ENCODE measurements at places on chromosomes 1 and 21.

- no peak for DNase-seq
Observed at GRCh38 chr1:26477446-26478152, 5.4 kb downstream of the HMGN2 start.

DNA sequence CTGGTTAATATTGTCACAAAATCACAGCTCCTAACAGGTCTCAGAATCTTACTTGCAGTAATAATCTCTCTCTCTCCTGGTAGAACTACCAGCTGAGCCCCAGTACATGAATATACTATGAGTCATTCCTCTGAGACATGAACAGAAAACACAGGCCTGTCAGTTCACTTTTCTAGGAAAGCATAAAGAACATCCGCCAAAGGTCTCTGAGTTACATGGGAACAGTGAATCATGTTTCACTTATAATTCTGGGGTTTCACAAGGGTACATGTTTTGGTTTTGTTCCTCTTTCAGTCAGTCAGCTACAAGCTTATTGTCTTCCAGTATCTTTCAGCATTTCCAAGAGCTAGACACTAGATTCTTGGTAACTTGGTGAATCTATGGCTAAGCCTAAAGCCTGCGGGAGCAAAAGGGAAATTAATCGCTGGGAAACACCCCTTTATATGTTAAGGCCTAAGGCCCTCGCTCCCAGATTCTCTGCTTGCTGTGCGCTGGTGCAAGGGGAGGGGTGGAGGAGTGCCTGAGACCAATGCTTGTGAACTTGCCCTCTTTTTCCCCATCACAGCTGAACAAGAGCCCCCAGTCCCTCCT lies 31.7 kb downstream of the IFNGR2 start:
- no peak for DNase-seq

DNA sequence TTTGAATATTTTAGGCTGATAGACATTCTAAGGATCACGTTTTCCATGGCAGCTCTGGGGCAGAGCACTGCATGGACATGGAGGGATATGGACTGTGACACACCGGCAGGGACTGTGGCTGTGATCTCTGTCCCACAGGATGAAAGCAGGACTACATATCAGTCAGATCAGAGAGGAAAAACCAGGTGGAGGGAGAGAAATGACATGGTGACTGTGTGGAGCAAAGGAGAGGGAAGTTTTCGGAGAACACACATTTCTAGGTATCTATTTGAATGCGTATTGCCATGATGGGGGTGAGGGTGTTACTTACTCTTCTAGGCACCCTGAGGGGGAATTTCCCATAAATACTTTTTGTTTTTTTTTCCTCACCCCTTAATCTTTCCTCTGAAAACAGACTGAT lies 3.2 kb upstream of the CD1C start:
- DNase-seq: no peak

- DNase-seq: no peak
Observed at GRCh38 chr1:208268541-208269337, 24.6 kb upstream of the PLXNA2 start.

DNA sequence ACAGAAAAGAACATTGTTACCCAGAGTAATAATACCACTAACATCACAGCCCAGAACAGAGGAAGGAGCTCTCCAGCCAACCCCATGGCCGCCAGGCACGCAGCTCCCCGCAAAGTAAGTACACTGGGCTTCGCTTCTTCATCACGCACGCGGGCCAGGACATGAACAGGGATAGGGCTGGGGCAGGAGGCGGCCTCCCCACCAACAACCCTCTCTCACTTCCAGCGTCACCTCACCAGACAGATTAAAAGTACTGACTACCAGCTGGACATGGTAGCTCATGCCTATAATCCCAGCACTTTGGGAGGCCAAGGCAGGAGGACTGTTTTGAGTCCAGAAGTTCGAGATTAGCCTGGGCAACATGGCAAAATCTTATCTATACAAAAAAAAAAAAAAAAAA lies 78.3 kb downstream of the NPHP4 start:
- no peak for DNase-seq

- DNase-seq: no peak
Observed at GRCh38 chr1:91744953-91745639, 140.9 kb downstream of the TGFBR3 start.

DNA sequence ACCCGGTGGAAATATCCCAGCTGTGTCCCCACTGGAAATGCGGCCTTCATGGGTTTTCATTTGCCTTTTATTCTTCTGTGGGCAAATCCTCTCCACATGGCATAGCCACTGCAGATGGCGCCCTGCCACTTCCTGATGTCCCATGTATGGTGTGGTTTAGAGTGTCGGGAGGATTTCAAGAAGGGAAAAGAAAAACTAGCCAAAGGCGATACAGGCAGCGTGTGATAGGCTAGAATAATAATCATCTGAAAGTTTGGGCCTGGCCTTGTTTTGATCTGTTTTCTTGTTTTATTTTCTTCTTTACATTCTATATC lies 123.6 kb downstream of the PEX14 start:
- no peak for DNase-seq

DNA sequence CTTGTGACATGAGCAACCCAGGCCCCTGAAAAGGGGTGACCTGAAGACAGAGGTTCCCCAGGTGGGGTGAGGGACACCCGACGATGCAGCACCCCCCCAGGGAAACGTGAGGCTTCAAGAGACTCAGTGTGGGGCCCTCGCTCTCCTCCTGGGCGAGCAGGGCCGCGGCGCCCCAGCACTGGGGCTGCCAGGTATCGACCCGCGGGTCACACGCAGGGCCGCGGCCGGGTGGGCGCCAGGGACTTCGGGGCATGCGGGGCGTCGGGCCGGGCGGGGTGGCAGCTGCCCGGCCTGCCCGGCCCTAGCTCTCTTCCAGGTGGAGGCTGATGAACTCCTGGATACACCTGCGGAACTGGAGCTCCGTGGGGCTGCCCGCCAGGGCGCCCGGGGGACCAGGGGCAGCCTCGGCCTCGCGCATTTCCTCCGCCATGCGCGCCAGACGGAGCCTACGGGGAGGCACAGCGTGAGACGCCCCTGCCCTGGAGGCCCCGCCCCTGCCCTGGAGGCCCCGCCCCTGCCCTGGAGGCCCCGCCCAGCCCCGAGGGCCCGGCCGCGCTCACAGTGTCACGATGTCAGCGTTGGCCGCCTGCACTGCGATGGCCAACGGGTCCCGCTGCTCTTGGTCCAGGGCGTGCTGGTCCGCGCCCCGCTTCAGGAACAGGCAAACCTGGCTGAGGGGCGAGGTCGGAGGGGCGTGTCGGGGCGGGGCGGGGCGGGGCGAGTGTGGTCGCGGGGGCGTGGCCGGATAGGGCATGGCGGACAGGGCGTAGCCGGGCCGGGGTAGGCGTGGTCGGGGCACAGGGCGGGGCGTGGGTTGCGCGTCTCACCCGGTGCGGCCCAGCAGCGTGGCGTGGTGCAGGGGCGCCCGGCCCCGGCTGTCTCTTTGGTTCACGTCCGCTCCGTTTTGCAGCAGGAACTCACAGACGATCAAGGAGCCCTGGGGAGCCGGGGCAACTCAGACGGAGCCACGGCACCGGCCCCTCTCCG lies 13.3 kb downstream of the SCNN1D start:
- no peak for DNase-seq

GRCh38 chr1:1545946-1546737 lies 5.7 kb upstream of the TMEM240 start:
- DNase-seq: no peak

- DNase-seq: no peak
Observed at GRCh38 chr1:228363686-228364067, 43.0 kb downstream of the TRIM11 start.

- no peak for DNase-seq
Observed at GRCh38 chr1:226691247-226691646, 47.8 kb downstream of the ITPKB start.

GRCh38 chr1:156692925-156693847 lies 12.2 kb downstream of the CRABP2 start:
- DNase-seq: no peak

- no peak for DNase-seq
Observed at GRCh38 chr1:6906783-6907182, 121.5 kb downstream of the CAMTA1 start.

DNA sequence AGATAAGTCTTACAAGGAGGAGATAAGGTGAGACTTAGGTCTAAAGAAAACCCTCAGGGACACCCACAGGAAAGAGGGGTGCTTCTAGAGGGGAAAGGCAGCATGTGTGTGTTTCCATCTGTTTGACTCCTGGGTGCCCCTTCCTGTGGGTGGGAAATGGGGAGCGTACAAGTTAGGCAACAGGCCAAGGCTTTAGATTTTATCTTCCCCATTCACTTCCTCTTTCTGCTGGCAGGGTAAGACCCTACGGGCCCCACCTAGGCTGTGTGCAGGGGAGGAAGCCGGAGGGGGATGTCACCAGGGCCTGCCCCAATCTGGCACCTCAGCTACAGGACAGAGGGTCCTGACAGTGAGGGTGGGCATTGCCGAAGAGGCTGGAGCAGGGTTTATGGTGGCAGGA lies 2.5 kb upstream of the OLIG1 start:
- no peak for DNase-seq

DNA sequence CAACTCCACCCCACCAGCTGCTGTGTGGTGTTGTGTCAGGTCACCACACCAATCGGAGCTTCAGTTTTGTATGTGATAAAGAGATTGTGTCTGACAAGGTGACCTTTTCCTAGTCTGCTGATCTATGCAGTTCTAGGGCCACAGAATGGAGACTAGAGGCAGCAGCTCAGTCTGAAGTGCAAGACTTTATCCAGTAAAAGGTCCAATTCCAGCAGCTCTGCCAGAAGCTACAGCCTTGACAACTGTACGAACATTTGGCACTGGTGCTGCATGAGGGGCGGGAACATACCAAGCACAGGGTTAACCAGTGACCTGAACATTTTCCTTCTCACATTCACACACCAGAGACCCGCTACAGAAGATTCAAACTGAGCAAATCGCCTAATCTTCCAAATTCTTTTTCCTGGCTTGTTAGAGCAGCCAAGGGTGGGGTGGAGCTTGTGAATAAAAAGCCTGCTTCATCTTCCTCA lies 9.3 kb downstream of the FMO1 start:
- DNase-seq: no peak

DNA sequence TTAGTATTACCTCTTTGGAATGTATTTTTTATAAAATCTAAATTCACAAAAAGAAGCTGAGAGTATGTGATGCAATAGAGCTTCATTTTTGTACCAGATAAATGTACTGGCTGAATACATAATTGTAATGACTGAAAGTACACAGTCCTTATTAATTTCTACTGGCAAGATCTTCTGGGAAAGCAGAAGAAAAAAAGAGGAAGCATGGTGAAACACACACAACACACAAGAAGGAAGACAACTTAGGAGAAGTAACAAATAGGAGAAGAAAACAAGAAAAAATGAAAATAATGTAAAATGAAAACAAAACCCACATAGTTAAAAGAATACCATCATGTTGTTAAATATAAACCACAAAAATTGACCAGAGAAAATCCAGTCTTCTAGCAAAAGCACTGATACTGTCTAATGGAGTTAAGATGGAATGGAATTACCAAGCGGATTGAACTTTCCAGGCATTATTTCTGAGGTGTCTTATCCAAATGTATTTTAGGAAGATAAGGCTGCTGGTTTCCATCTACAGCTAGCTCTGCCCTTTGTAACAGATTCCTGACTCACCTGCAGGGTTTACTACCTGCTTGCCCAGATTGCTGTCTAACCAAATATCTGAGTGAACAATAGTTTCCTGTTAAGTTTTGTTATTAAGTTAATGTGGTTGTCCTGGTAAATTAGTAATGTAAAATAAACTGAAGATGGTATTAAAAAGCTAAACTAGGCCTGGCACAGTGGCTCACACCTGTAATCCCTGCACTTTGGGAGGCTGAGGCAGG lies 4.5 kb upstream of the COP1 start:
- DNase-seq: no peak

DNA sequence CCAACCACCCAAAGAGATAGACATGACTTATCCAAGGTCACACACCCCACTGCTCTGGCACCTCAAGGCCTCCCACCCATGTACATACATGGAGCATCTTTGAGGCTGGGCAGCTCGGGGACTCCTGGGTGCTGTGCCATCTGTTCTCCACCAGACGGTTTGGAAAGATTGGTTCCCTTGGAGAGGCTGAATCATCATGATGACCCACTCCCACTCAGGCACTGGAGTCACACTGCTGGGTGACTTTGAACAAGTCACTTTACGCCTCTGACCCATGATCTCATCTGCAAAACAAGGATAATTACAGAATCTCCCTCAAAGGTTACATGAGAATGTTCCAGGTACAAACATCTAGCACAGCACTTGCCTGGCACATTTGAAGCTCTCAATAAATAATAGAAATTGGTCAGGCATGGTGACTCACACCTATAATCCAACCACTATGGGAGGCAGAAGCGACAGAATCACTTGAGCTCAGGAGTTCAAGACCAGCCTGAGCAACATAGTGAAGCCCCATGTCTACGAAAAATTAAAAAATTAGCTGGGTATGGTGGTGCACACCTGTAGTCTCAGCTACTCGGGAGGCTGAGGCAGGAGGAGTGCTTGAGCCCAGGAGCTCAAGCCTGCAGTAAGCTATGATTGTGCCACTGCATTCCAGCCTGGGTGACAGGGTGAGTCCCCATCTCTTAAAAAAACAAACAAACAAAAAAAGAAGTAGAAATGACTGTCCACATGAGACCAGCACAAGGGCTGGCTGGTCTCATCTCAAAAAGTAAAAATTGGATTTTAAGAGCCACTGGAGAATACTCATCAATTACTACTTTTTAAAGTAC lies 74.9 kb downstream of the RRAGC start:
- DNase-seq: no peak

DNA sequence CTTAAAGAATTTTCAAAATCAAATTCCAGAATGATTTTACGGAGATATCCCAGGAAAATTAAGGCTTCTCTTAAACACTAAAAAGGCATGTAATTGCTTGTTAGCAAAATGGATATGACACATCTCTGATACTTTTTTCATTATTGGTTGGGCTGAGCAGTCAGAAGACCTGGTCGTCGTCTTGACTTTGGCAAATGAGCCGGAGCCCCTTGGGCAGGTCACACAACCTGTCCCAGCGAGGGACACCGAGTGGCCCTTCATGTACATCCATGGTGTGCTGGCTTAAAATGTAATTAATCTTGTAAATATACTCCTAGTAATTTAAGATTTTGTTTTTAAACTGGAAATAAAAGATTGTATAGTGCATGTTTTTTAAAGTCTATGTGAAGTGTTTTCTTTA lies 33.9 kb downstream of the IFNGR2 start:
- DNase-seq: no peak

DNA sequence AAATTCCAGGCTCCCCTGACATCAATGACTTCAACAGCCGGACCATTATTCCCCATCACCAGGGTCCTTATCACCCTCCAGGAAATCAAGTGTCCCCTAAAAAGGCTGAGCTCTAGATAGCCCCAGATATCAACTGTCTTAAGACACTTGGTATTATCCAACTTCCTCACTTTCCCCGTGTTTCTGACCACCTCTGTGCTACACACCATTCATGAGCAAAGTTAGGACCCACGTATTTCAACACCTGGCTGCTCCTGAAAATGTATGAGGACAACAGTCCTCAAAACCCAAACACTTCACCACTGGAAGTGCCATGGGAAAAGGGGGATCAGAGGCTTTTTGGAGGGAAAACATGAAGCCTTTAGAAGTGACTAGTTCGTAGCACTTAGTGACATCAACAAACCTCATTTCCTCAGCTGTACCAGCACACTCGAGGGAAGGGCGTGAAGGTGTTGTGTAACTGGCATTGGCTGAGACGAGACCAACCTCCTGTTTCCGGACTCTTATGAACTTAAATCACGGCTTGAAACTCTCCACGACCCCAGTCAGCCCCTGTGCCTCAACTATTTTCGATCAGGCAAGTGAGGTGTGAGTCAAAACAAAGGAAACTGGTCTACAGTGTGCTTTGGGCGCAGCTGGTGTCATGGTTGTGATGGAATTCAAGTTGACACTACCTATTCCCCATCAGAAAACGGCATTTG lies 4.1 kb upstream of the CHD5 start:
- DNase-seq: no peak

All from occipital lobe (tissue), 3 donors.